NCI-H2081 treated with DMSO at 0.1 percent for 48 hours (cell line): ENCODE measurements at places on chromosomes 12 and 14.

- DNase-seq: no peak
Observed at GRCh38 chr14:49966971-49967630, 74.2 kb downstream of the ARF6 start.

DNA sequence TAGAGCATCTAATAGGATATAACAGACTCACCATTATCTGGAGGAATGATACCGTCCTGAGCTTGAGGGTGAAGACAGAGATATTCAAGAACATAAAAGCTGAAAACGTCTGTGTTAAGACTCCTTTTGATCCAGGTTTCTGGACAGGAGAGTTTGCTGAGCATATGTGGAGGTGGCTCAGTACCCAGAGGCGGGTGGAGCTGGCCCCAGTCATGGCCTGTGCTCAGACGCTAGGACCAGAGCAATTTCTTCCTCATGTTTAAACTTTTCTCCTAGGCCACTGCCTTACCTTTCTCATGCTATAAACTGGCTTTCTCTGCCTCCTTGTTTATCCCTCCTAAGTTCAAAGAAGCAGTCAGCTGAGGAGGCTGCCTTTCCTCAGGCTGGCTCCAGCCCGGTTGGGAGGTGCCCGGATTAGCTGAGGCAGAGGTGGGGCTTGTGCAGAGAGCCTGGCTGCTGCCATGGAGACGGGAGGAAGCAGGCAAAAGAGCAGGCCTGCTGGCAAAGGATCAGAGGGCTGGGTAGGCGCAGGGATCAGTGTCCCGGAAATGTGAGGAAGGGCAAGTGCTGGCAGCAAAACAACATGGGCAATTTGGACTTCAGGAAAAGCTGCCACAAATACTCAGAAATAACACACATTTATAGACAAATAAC lies 13.7 kb downstream of the COA8 start:
- peak; percentile 42 for DNase-seq

GRCh38 chr14:100776681-100777365 lies 49.1 kb upstream of the MEG3 start:
- DNase-seq: no peak

DNA sequence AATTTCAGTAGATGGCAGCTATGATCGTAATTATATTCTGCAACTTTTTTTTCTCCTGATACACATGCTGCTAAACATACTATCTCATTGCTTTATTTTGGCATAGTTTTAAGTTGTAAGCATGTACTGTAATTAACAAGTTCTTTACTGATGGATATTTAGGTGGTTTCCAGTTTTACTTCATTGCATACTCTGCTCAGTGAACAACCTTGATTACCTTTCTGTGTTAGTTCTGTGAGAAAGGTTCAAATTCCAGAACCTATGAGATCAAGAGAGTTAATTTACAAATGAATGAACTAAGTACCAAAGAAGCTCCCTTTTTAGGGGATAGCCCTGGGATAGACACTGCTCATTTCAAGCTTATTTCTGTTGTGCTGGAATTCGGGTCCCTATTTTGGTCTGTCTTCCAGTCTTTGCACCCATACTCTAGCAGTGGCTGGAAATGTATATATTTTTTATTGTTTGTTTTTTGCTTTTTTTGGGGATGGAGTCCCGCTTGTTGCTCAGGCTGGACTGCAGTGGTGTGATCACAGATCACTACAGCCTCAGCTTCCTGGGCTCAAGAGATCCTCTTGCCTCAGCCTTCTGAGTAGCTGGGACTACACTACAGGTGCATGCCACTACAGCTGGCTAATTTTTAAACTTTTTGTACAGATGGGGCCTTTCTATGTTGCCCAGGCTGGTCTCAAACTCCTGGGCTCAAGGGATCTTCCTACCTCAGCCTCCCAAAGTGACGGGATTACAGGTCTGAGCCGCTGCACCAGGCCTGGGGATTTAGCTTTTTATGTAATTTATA lies 10.6 kb downstream of the PAPOLA start:
- DNase-seq: no peak

GRCh38 chr14:71309756-71310155 lies 402.5 kb downstream of the PCNX1 start:
- DNase-seq: no peak

DNA sequence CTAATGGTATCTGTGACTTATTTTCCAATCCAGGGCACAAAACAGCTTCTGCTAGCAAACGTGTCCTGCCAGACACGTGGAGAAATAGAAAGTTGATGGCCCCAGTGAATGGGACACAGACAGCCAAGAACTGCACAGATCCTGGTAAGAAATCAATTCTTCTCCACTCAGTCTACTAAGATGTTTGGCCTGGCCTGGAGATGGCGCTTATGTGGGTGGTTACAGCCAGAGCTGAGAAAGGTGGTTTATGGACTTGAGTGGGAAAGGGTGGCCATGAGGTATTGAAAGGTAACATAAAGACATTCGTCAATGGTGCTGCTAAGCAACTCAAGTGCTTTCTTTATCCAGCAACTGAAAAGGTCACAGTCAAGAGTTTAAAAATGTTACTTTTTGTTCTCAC lies 2.9 kb downstream of the SLC24A4 start:
- no peak for DNase-seq

DNA sequence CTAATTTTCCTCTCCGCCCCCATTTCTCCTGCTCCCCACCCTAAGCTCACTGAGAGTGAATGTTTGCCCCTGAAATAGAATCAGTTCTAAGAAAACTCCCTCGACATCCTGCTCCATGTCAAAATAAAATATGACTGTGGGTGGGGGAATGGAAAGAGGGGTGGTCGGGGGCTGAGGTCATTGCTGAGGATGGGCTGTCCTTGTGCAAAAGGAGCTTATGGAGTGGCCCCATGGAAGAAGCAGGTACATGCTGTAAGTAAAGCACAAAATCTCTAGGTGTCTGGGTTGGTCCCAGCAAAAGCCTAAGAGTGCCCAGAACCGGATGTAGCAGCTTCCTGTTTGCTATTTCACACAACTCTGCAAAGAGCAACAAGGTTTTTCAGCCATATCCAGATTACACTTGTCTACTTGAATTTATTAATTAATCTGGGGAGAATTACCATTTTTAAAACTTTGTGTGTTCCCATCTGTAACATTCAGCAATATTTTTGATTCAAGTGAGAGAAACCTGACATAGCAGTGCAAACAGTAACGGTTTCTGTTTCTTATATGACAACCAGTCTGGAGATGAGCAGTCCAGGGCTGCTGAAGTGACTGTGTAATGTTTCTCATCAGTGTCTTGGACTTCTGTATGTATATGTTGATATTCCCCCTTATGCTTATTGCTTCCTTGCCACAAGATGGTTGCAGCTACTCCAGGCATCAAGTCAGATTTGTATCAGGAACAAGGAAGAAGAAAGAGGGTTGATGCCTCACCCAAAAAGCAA lies 40.4 kb upstream of the GZMB start:
- no peak for DNase-seq

- DNase-seq: no peak
Observed at GRCh38 chr14:34538871-34539406, 562 bp downstream of the EAPP start.

DNA sequence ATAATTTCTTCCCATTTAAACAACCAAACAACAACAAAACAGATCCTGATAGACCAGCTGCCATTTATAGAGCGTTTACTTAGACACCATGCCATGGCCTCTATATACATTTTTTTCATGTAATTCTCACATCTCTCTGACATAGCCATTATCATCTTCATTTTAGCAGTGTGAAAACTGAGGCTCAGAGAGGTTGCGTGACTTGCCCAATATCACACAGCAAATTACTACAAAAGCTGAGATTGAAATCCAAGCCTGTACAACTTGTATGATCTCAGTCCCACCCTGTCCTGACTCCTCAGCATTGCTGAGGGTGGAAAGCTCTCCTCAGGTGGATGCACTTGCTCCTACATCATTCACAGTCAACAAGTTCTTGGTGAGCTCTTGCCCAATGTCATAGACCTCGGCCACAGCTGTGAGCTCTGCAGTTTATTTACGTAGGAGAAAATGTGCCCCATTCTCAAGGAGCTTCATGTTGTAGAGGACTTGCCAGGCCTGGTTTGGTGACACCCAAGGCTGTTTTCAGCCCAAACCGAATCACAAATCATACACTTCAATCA lies 55.5 kb downstream of the CRACR2A start:
- DNase-seq: no peak

- DNase-seq: no peak
Observed at GRCh38 chr12:21221072-21221471, 90.1 kb downstream of the SLCO1B1 start.

GRCh38 chr14:26730929-26731618 lies 133.2 kb upstream of the NOVA1 start:
- no peak for DNase-seq

- no peak for DNase-seq
Observed at GRCh38 chr14:103708750-103709187, 6.5 kb downstream of the XRCC3 start.

GRCh38 chr12:50184261-50184660 lies 17.1 kb upstream of the CERS5 start:
- DNase-seq: no peak

- DNase-seq: no peak
Observed at GRCh38 chr14:91332986-91333649, 84.5 kb downstream of the CCDC88C start.

- no peak for DNase-seq
Observed at GRCh38 chr14:72000907-72001306, 68.7 kb downstream of the RGS6 start.

GRCh38 chr12:45670346-45671065 lies 59.0 kb upstream of the ARID2 start:
- no peak for DNase-seq

DNA sequence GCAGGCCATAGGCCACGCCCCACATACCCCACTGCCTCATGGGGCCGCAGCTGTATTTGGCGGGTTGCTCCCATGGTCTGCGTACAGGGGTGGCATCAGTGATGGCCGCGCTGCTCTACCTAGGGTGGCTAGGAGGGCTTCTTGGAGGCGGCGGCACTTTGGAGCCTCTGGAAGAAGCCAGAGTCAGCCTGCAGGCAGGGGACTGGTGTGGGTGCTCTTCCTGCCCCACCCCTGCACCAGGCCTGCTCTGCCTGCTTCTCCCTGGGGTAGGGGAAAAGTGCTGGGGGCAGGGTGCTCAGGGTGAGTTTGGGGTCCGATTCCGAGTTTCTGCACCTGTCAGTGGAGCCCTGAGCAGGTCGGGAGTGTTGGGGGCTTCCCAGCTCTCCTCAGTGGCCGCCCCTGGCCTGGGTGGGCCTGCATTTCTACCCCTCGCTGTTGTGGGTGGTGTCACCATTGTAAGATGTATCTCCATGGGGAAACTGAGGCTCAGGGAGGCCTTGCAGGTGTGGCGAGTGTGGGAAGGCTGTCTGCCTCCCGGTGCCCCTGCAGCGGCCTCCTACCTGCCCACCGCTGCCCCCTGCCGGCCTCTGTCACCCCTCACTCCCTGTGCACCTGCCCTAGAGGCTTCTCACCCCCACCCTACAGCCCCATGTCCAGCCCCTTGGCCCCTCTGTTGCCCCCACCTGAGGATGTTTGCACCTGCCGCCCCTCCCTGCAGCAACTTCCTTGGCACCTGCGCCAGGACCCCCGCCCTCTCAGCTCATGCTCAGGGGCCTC lies 5.5 kb downstream of the CEP170B start:
- no peak for DNase-seq

DNA sequence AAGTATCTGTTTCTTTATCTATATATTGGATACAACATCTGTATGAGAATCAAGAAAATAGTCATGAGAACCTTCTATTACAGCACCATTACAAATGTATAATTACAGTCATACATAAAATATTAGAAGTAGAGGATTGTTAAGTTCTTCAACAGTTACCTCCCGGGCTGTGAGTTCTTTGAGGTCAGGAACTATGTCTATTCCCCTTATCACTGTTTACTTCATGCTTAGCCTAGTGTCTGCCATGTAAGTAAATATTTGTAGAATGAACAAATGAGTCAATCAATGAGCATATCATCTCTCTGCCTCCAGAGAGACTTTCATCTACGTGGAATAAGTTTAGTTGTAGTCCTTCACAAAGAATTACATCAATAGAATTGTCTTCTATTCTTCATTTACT lies 47.2 kb downstream of the PUS7L start:
- no peak for DNase-seq

- no peak for DNase-seq
Observed at GRCh38 chr12:88805692-88806091, 225.4 kb upstream of the KITLG start.

DNA sequence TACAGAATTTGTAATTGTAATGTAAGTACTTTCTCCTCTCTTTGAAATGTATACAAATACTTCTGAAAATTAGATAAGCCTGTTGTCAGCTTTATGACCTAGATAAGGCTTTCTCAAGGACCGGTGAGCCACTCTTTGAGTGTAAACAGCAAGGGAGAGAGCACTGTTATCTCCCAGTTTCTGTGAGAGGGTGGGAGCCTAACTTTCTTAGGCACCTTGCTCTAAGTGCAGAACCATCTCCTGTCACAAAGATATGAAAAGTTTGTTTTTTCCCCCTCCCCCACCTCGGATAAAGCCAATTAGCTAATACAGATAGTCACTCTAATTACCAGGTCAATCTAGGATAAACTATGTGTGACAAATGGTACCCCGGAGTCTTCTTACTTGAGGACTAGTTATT lies 35.8 kb downstream of the CAPS2 start:
- DNase-seq: no peak

DNA sequence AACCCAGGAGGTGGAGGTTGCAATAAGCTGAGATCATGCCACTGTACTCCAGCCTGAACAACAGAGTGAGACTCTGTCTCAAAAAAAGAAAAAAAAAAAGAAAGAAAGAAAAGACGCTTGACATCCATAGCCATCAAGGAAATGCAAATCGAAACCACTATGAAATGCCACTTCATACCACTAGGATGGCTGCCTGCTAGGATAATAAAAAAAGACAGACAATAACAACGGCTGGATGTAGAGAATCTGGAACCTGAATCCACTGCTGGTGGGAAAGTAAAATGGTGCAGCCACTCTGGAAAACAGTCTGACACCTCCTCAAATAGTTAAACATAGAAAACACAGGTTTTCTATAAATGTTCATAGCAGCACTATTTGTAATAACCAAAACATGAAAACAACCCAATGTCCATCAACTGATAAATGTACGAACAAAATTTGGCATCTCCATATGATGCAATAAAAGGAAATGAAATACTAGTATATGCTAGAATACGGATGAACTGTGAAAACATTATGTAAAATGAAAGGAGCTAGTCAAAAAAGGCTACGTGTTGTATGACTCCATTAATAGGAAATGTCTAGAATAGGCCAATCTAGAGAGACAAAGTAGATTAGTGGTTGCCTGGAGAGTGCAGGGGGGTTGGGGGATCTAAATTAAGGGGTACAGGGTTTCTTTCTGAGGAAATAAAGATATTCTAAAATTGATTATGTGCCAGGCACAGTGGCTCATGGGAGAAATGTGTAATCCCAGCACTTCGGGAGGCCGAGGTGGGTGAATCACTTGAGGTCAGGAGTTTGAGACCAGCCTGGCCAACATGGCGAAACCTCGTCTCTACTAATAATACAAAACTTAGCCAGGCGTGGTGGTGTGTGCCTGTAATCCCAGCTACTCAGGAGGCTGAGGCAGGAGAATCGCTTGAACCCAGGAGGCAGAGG lies 9.7 kb downstream of the WSB2 start:
- DNase-seq: no peak
